Omental fat pad (tissue), 4 donors: ENCODE measurements at places on chromosomes 3 and 15.

DNA sequence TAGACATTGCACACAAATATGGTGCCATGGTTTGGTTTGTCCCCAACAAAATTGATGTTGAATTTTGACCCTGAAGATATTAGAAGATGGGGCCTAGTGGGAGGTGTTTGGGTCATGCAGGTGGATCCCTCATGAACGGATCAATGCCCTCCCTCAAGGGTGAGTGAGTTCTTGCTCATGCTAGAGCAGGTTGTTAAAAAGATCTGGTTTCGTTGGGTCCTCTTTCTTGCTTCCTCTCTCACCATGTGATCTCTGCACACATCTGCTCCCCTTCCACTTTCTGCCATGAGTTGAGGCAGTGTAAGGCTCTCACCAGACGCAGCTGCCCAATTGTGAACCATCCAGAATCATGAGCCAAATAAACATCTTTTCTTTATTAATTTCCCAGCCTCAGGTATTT is 87.8 kb upstream of the MDFIC2 start:
- DNase-seq, result no peak

- DNase-seq, result no peak
These were observed 253.9 kb downstream of the RORA start for GRCh38 chr15:60975218-60975617.

GRCh38 chr3:40016391-40016790 is 207.0 kb downstream of the MYRIP start:
- no peak for DNase-seq

DNA sequence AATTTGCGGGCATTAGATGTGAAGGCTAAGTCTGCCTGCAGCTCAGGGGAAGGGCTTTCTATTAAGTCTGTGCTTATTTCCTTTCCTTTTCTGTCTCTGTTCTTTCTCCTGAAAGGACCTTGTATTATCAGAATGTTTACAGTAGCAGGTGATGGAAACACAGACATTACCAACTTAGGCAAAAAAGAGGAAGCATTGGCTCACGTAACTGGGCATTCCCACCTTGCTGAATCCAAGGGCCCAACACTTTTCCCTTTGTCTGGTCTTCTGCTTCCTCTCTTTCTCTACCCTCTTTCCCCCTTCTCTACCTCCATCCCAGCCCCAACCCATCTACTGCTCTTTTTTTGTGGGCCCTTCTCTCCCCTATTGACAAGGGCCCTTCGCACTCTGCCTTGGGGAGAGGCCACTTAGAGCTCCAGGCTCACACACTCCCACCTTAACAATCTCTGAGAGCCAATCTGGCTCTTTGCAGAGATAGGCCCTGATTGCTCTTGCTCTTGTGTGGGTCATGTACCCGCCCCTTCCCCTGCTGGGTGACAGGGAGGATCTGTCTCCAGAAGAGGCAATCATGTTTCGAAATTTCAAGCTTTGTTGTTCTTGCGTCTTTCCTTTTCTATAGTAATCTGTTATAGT is 35.0 kb downstream of the ACAA1 start:
- no peak for DNase-seq

DNA sequence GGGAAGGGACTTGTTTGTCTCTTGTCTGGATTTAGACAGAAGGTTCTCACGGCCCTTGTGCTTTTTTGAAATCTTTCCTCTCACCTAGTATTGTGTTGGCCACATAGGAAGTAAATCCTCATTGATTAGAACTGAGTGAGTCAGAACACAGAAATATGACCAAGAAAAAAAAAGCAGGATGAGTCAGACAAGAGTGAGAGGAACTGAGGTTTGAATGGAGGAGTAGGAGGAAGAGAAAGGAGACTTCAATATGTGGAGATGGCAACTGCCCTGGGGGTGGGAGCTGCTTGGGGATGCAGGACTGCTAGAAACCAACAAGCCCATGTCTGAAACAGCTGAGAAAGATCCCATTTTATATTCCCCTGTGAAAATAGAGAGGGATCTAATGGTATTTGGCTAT is 194.1 kb upstream of the ZBTB20 start:
- DNase-seq, result no peak

GRCh38 chr3:1540686-1541085 is 447.9 kb downstream of the CNTN6 start:
- DNase-seq, result no peak

DNA sequence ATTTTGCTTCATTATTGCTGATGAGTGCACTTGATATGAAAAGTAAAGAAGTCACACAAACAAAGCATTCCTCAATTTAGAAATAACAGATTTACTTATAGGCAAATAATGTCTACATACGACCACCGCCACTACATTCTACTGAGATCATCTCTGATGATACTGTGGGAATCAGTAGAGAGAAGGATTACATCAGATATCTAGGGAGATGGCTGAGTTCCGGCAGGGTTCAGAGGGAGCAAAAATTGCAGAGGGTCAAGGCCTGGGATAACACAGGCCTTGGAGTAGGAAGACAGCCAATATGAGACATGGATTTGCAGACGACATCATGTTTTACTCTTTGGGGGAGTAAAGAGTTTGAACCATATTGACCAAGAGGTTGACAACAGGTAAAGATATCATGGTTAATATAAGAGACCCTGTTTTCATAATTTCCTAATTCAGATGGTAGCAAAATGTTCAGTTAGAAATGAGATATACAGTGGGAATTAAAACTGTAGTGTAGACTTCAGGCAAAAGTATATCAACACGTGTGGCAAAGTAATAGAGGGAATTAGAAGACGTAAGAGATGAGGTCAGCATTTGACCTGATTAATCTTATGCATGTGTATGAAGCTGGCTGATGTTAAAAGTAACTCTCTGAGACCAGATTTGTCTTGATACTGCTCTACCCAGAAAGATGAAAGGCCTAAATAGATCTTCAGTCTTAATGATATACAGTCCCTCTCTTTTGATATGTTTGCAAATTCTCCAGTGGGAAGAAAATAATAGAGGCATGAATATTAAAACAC is 15.6 kb downstream of the LSAMP start:
- DNase-seq, result no peak

- no peak for DNase-seq
These were observed 17.8 kb downstream of the TEX9 start for GRCh38 chr15:56383010-56383409.

DNA sequence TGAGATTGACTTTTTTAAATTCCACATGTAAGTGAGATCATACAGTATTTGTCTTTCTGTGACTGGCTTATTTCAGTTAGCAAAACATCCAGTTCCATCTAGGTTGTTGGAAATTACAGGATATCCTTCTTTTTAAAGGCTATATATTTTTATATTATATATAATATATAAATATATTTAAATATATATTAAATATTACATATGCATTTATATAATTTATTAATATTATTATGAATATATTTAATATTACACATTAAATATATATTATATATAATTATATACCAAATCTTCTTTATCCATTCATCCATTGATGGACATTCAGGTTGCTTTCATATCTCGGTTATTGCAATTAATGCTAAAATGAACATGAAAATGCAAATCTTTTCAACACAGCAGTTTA is 49.9 kb downstream of the FAM227B start:
- DNase-seq, result no peak

GRCh38 chr3:51099794-51100535 is 285.1 kb upstream of the MANF start:
- DNase-seq, result no peak

GRCh38 chr3:73499787-73500186 is 125.0 kb downstream of the PDZRN3 start:
- DNase-seq, result no peak

DNA sequence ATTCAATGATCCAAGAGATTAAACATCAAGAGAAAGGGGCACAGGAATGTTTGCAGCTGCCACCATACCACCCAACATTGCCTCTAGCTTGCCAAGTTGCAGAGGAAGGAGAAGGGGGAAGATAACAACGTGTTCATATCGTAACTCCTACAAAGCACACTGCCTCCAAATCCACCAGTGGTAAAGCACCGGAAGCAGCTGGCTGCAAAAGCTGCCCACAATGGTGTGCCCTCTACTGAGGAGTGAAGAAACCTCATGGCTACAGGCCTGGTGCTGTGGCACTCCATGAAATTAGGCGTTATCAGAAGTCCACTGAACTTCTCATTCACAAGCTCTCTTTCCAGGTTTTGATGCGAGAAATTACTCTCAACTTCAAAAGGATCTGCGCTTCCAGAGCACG is 263.9 kb upstream of the STT3B start:
- DNase-seq, result no peak

DNA sequence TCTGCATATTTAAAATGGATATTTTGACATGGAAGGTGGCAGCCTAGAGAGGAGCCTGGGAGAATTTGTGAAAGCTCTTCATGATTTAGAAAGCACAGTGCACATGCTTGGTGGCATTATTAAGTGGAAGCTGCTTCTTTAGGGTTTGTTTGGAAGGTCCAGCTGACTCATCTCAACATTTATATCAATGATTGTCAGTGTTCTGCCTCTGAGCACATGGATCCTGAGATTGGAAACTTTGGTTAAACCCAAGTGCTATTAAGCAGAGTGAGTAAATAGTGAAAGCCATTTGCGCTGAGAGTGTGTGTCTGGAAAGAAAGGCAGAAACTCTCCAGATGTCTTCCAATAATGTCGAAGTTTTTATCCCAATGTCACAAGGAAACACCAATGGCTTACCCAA is 7.4 kb downstream of the NOX5 start:
- DNase-seq, result no peak

- no peak for DNase-seq
These were observed 60.0 kb downstream of the STT3B start for GRCh38 chr3:31592764-31593163.

GRCh38 chr3:56720849-56721248 is 37.8 kb upstream of the TASOR start:
- no peak for DNase-seq

DNA sequence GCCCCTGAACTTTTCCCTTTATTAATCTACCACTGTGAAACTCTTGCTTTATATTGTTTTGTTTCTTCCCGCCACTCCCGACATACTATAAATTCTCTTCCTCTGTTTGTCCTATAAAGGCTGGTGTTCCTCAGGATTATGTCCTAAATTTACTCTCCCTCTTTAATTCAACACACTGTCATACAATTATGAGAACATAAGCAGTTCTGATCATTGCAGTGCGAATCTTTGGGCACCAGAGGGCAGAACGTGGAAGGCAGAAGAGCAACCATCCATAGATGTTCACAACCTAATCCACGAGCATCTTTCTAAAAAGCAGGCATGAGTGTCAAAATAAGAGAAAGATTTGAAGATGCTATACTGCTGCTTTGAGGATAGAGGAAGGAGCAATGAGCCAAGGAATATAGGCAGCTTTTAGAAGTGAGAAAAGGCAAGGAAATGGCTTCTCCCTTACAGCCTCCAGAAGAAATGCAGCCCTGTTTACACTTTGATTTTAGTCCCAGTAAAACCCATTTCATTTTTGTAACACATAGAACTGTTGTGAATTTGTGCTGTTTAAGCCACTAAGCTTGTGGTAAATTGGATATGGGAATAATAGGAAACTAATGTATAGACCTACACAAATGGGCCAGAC is 179.4 kb downstream of the GBE1 start:
- DNase-seq, result no peak

- DNase-seq, result no peak
These were observed 38.7 kb upstream of the UMPS start for GRCh38 chr3:124691599-124691998.

DNA sequence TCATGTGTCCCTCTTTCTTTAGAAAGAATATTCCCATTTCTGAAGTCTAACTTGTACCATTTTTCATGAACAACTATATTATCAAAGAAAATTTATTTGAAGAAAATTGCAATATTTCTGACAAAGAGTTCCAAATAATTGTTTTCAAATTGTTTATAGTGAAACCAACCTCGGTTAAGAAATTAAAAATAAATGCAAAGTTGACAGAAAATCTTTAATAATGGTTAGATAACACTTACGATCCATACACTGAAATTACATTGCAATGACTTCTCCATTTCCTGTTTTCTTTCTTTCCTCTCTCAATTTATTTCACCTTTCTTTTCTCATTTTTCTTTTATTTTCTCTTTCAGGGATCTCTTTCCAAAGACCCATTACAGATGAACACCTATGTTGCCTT is 125.1 kb downstream of the STAC start:
- no peak for DNase-seq

- no peak for DNase-seq
These were observed 29.7 kb upstream of the FBLN2 start for GRCh38 chr3:13519006-13519791.

DNA sequence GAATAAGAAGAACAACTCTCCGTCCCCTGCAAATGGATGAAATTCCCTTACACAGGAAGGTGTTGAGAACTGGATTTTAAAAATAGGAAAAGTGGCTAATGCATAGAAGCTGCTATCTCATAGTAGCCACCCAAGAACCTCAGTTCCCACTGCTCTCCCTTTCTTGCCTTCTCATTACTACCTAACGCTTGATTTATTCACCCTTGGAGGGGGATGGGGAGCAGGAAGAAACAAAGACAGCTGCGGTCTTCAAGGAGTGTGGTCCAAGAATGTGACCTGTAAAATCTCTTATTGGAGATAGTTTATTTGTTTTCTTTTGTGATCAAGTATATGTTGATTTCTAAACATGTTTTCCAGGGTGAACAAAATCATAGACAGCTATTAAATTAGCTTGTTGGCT is 274.1 kb upstream of the CTNNB1 start:
- DNase-seq, result no peak

DNA sequence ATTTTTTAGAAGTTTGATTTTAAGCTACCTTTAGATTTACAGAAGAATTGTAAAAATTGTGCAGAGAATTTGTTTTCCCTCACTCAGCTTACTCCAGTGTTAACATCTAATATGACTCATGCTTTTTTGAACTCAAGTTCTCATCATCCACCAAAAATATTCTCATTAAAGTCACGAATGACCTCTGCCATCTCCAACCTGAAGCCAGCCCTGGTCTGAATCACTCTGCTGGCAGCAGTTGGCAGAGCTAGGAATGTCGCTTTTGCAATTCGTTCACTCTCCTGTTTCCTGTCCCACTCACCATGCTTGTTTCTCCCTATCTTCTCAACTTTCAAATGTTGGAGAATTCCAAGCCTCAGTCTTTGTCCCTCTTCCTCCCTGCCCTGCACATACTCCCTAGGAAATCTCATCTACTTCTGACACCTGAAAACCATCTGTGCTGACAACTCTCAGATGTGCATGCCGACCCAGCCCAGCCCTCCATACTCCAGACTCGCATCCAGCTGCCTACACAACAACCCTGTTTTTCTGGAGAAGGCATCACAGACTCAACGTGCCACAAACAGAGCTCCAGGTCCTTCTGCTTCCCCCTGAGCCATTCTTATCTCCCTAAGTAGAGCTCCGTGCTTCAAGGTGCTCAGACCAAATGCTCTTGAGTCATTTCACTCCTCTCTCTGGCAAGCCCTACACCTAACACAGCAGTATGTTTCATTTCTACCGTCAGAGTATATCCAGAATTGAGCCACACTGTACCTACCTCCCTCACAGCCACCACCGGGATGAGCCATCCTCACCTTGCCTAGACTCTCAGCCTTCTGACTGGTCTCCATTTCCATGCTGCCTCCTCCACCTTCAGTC is 24.9 kb downstream of the PRR23E start:
- DNase-seq, result no peak

GRCh38 chr15:67035886-67036285 is 29.5 kb upstream of the SMAD3 start:
- DNase-seq, result no peak

GRCh38 chr3:138469874-138470273 is 35.5 kb downstream of the ESYT3 start:
- DNase-seq, result no peak
